ENCODE measurements at places on chromosomes 7 and 10.

GRCh38 chr7:137881607-137882260 lies 35.0 kb upstream of the DGKI start:
- no peak for DNase-seq

GRCh38 chr7:30595436-30596013 lies 847 bp downstream of the GARS1 start:
- no peak for DNase-seq

- DNase-seq = no peak
Measured at GRCh38 chr10:21084700-21085099, 187.6 kb upstream of the NEBL start.

DNA sequence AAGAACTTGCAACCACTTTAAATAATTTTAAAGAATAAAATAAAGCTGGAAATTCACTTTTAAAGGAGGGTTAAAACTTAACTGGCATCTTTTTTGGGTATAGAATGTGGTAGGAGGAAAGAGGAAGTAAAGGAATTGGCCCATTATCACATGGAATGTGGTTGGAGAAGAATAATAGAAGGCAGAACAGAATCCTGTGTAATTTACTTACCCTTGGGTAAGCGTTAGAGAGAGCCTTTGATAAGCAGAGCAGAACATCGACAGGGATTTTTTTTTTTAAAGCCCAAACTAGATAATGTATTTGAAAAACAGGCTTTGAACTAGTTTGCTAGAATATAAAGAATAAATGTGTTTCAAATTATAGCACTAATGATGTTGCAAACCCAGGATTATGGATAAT lies 199.8 kb upstream of the KIAA1217 start:
- DNase-seq = no peak

- DNase-seq = no peak
Measured at GRCh38 chr7:151693140-151693539, 173.4 kb upstream of the RHEB start.

DNA sequence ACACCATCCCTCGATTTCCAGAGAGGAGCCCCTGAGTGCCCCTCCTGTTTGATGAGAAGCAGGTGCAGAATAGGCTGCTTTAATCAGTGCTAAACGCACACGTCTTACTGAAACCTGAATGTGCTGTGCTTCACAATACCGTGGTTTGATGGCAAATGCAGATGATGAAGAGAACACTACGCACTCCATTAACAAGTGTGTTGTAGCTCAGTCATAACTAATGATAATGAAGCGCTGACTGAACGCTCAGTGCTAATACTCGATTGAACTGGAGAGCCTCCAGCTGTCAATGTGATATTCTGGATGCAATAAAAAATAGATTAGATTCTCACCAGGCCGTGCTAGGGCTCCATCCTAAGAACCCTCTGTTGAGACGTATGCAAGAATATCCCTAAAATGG lies 279.7 kb upstream of the PLPP4 start:
- DNase-seq = no peak

DNA sequence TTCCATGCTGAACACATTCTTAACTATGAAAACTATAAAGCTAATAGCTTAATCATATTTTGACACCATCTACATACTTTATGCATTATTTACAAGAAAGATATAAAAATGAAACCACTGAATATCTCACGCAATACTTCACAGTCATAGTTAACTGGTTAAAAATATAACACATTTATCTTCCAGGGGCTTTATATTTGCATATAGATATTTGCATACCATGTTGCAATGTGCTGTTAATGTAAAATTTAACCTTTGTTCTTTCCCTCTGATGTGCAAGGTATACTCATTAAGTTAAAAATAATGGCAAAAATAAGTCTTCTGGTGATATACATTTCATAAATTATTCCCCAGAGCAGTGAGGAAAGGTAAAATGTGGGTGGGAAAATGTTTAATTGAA lies 76.9 kb upstream of the MGMT start:
- no peak for DNase-seq

- no peak for DNase-seq
Measured at GRCh38 chr10:109173937-109174336, 749.4 kb downstream of the XPNPEP1 start.

DNA sequence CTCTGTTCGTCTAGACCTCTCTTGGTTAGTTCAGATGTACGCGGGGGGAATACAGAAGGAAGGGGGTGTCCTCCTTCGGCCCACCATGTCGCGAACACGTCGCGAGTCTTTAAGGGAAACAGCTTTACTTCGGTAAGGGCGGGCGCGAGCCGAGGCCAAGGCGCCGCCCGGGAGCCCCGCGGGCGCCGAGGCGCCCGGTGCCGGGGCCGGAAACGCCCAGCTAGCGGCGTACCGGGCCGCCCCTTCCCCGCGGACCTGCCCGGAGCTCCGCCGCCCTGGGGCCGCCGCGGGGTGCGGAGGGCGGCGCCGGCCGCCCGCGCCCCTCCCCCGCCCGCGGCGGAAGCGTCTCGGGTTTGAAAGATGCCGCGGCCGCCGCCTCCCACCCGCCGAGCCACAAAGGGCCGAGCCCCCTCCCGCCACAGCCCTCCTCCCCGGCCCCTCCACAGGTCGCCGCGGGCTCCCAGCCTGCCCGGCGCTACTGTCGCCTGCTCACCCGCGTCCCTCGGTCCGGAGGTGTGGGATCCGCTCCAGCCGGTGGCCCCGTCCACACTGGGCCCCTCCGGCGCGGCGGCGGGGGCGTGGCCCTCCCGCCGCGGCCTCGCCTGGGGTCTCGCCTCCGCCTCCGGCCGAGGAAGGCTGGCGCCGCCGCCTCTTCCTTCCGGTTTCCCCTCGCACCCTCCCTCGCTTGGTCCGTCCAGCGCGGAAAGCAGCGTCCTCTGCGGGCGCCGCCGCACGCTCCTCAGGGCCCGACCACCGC lies at the start of gene KBTBD2:
TSS of gene KBTBD2 (minus strand) at position 718 of the 757 bp plus-strand sequence. CDS start 12,156 bp downstream, outside the sequence.
- DNase-seq = peak; percentile 84

- no peak for DNase-seq
Measured at GRCh38 chr10:43128958-43129706, 9.1 kb upstream of the CSGALNACT2 start.

DNA sequence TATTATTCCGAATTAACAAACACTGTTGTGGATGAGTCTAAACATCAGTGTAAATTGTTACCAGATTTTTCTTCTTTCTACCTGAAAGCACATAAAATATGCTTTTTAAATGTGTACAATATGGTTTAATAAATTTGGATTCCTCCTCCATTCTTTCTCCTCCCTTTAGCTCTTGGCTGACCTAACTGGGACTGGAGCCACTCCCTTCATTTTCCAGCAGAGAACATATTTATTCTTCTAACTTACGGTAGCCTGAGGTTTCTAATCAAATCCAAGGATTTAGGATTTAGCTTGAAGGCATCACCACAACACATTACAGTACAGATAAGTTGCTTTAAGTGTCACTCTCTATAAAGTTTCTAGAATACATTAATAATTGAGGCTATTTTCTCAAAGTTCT lies 88.2 kb upstream of the SEMA3C start:
- no peak for DNase-seq

DNA sequence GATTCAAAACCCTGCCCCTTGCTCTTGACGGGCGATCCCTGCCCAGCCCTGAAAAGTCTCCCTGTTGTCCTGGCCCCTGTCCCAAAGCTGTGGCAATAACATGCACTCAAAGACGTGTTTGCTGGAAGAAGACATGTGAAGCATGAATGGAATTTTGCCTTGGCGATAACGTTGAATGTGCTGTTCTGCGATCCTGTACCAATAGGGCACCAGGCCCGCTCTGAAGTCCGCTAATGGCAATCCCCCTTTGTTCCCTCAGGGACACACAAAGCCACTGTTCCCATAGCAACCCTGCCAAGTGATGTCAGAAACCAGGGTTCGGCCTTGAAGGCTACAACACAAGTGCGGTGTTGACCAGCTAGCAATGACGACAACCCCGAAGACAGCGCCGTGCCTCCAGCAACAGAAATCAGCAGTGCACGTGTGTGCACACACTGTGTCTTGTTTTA lies 284.6 kb downstream of the KLF6 start:
- DNase-seq = peak; percentile 34

- DNase-seq = no peak
Measured at GRCh38 chr7:155464183-155464582, 6.3 kb downstream of the EN2 start.

GRCh38 chr10:116521424-116522290 lies 24.1 kb upstream of the PNLIP start:
- DNase-seq = peak; percentile 49

GRCh38 chr7:28596245-28596935 lies 184.1 kb downstream of the CREB5 start:
- DNase-seq = no peak
